ENCODE measurements at places on chromosomes 5 and 9.

- no peak overlapping the region for H3K4me3 ChIP-seq
- no peak overlapping the region for H3K27ac ChIP-seq
- no peaks in the 10 kb centered on the region for H3K4me1 ChIP-seq
- H3K36me3 ChIP-seq: no peaks in the 10 kb centered on the region
- H3K27me3 ChIP-seq: peaks cover 19% of the 10 kb centered on the region
Observed at GRCh38 chr5:96634881-96635280, 27.3 kb upstream of the CAST start.

GRCh38 chr5:77029376-77029885, 773 bp upstream of the AGGF1 start:
- peak overlapping the region; percentile 94 for H3K4me3 ChIP-seq
- ATAC-seq: no peak
- H3K27ac ChIP-seq: peak overlapping the region; percentile 90
- H3K4me1 ChIP-seq: peaks cover 12% of the 10 kb centered on the region
- peaks cover 5% of the 10 kb centered on the region for H3K36me3 ChIP-seq
- H3K27me3 ChIP-seq: no peaks in the 10 kb centered on the region

DNA sequence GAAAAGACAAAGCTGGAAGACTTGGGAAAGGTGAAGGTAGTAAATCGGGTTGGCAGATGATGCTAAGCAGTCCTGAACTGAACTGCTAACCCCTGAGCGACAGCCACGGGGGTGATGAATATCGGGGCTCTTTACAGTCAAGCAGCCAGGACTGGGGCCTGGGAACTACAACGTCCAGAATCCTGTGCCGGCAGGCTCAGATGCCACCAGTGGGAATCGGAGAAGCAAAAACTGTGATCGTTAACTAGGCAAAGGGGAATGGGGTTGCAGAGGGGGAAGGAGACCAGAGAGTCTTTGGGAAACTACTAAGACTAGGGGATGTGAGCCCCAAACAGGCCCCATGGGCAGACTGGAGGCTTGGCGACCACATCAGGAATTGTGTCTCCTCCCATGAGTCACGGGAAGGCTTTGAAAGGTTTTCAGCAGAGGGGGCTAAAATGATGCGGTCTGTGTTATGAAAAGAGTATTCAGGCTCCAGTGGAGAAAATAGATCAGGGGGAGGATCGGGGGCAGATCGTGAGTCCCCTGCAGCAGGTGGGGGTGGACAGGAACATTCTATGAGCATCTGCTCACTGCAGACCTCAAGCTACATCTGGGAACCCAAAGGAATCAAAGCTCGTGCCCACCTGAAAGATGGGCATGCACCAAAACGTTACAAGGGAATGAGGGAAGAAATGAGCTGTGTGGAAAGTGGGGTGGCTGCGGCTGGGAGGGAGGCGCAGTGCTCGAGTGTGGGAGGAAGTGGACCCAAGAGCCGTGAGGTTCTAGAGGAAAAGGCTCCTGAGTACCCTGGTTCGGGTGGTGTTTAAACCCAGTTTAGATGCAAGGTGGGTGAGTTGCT, 53.8 kb downstream of the HRH2 start:
- H3K27me3 ChIP-seq: peaks cover 64% of the 10 kb centered on the region
- H3K4me3 ChIP-seq: no peak overlapping the region
- H3K4me1 ChIP-seq: no peaks in the 10 kb centered on the region
- ATAC-seq: no peak

DNA sequence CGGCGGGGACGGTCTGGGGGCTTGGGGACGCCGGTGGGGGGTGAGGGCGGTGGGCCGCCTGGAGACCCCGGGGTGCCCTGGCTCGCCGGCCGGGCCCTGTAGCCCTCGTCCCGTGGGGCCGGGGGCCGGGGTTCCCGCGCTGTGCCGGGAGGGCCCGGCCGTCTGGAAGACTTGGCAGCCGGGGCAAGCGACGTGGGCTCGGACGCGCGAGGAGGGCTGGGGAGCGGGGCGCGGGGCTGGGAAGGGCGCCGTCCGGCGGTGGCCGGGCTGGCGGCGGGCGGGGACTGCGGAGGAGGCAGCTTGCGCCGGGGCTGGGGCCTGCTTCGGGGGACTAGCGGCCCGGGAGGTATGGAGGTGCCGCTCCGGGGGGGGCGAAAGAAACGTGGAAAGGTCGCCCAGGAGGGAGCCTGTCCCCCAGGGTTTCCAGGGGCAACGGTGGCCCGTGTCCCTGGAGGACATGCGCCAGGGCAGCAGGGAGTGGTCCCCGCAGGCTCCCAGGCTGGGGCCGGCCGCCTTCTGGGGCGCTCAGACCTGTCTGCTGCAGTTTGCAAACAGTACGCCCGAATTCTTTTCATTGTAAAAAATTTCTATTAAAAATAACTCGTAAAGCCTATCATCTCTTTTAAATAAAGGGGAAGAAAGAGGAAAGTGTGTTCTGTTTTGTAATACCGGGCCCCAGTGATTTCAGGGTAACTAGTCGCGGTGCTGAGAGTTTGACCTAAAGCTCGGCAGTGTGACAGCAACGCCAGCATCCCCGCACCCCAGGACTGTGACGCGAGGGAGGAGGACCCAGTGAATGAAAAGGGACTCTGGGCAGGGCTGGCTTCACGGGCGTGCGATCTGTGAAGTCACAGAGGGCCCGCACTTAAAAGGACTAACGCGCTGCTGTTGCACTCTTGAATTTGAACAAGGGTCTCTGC, 752 bp upstream of the ANKH start:
- peaks cover 22% of the 10 kb centered on the region for H3K4me1 ChIP-seq
- peak overlapping the region; percentile 88 for H3K4me3 ChIP-seq
- ATAC-seq: peak; percentile 57
- no peaks in the 10 kb centered on the region for H3K36me3 ChIP-seq
- H3K27me3 ChIP-seq: no peaks in the 10 kb centered on the region

DNA sequence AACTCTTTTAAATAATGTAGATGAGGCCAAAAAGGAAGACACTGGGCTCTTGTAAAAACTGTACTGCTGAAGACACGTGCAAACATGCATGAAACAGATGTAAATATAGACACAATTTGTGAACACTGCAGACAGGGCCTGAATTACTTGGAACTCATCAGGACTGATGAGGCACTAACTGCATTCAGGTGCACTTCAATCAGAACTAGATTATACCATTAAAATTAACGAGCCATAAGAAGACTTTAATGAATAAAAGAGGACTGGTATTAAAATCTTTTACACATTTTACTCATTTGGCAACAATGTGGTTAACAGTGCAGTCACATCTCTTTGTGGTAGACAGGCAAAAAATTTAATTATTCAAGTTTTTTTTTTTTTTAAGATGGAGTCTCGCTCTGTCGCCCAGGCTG, 13.4 kb upstream of the ZCCHC9 start:
- no peak overlapping the region for H3K4me3 ChIP-seq
- H3K27me3 ChIP-seq: no peaks in the 10 kb centered on the region
- peaks cover 63% of the 10 kb centered on the region for H3K36me3 ChIP-seq
- H3K4me1 ChIP-seq: peaks cover 57% of the 10 kb centered on the region
- ATAC-seq: no peak

GRCh38 chr5:73793911-73794310, 167.9 kb downstream of the ARHGEF28 start:
- H3K4me1 ChIP-seq: no peaks in the 10 kb centered on the region
- no peak overlapping the region for H3K4me3 ChIP-seq
- ATAC-seq: no peak
- H3K36me3 ChIP-seq: no peaks in the 10 kb centered on the region

- H3K4me1 ChIP-seq: no peaks in the 10 kb centered on the region
- no peak for ATAC-seq
- no peaks in the 10 kb centered on the region for H3K36me3 ChIP-seq
- no peaks in the 10 kb centered on the region for H3K27me3 ChIP-seq
- no peak overlapping the region for H3K27ac ChIP-seq
Observed at GRCh38 chr5:105167092-105167491, 1604.5 kb upstream of the NUDT12 start.

GRCh38 chr9:110604171-110604601, 24.6 kb upstream of the SVEP1 start:
- peaks cover 29% of the 10 kb centered on the region for H3K27me3 ChIP-seq
- no peak overlapping the region for H3K4me3 ChIP-seq
- H3K4me1 ChIP-seq: no peaks in the 10 kb centered on the region

- H3K4me3 ChIP-seq: no peak overlapping the region
- no peak overlapping the region for H3K27ac ChIP-seq
- ATAC-seq: no peak
- no peaks in the 10 kb centered on the region for H3K36me3 ChIP-seq
Observed at GRCh38 chr9:119961774-119962424, 592.7 kb upstream of the BRINP1 start.

DNA sequence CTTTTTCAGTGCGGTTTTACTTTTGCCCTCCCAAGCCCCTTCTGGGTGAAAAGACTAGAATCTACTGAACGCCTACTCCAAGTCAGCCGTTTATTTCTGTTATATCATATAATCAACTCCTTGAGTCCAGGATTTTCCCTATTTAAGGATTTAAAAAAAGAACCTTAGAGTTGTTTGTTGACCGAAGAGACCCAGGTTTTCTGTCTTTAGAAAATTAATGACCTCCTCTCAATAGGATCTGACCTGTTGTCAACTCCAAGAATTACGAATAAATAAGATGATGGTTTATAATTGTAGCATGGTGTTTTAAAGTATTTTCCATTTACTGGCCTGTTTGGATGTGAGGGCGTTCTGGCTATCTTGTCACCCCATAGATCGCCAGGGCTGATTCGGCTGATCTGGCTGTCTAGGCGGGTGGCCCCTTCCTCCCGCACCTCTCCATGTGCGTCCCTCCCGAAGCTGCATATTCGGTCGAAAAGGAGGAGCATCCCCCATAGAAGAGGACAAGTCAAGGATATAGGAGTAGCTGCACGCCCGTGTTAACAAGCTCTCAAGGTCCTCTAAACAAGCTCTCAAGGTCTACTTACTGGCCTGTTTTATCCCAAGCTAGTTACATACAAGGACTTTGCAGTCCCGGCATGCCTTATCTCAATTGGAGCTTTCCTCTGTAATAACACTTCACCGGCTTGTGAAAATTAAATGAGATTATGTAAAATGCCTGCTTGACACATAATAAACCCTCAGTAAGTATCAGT, 1.1 kb upstream of the UBAP2 start:
- peak overlapping the region; percentile 89 for H3K4me3 ChIP-seq
- no peaks in the 10 kb centered on the region for H3K36me3 ChIP-seq
- no peak for ATAC-seq
- H3K4me1 ChIP-seq: peaks cover 34% of the 10 kb centered on the region
- peak overlapping the region; percentile 95 for H3K27ac ChIP-seq

- no peak for ATAC-seq
- no peaks in the 10 kb centered on the region for H3K27me3 ChIP-seq
- H3K4me3 ChIP-seq: no peak overlapping the region
- H3K4me1 ChIP-seq: peaks cover 17% of the 10 kb centered on the region
- H3K27ac ChIP-seq: no peak overlapping the region
- no peaks in the 10 kb centered on the region for H3K36me3 ChIP-seq
Observed at GRCh38 chr9:71819115-71819739, 50.9 kb upstream of the CEMIP2 start.

- peaks cover 6% of the 10 kb centered on the region for H3K4me1 ChIP-seq
- H3K27ac ChIP-seq: no peak overlapping the region
- peaks cover 18% of the 10 kb centered on the region for H3K27me3 ChIP-seq
- H3K4me3 ChIP-seq: no peak overlapping the region
- no peaks in the 10 kb centered on the region for H3K36me3 ChIP-seq
Observed at GRCh38 chr5:150658699-150659265, 2.3 kb upstream of the MYOZ3 start.

DNA sequence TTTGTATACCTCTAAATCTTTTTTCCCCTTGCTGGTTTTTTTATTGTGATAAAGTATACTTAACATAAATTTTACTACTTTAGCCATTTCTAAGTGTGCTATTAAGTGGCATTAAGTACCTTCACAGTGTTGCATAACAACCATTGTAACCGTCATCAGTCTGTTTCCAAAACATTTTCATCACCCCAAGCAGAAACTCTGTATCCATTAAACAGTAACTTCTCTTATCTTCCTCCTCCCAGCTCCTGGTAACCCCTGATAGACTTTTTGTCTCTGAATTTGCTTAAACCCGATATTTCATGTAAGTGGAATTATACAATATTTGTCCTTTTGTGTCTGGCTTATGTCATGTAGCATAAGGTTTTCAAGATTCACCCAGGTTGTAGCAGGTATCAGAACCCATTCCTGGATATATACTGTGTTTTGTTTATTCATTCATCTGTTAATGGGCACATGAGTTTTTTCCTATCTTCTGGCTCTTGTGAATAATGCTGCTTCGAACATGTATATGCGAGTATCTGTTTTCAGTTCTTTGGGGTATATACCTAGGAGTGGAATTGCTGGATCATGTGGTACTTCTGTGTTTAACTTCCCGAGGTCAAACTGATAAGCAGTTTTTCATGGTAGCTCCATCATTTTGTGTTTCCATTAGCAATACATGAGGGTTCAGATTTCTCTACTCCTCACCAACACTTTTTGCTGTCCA, 66.4 kb downstream of the EHMT1 start:
- peaks cover 74% of the 10 kb centered on the region for H3K4me1 ChIP-seq
- no peaks in the 10 kb centered on the region for H3K27me3 ChIP-seq
- ATAC-seq: no peak
- no peak overlapping the region for H3K4me3 ChIP-seq
- H3K27ac ChIP-seq: no peak overlapping the region
- peaks cover 50% of the 10 kb centered on the region for H3K36me3 ChIP-seq

DNA sequence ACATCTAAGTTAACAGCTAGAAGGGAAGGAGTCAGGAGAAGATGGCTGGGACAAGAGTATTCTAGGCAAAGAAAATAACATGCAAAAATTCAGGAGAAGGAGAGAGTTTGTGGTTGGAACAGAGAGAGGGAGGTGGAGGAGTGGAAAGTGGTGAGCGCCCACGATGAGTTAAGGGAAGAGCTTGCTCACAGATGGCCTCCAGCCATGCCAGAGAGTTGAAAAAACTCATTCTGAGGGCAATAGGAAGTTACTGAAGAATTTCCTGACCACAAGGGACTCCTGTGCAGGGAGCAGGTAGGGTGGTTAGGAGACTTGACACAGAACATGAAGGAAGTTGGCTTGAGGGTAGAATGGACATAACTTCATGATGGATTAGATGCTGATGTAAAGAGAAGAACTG, 159.7 kb downstream of the DOCK2 start:
- peaks cover 72% of the 10 kb centered on the region for H3K36me3 ChIP-seq
- H3K27ac ChIP-seq: peak overlapping the region; percentile 17
- no peak for ATAC-seq

GRCh38 chr9:22097707-22098106, 88.6 kb upstream of the CDKN2B start:
- H3K36me3 ChIP-seq: no peaks in the 10 kb centered on the region
- ATAC-seq: no peak
- no peaks in the 10 kb centered on the region for H3K27me3 ChIP-seq
- H3K27ac ChIP-seq: no peak overlapping the region

DNA sequence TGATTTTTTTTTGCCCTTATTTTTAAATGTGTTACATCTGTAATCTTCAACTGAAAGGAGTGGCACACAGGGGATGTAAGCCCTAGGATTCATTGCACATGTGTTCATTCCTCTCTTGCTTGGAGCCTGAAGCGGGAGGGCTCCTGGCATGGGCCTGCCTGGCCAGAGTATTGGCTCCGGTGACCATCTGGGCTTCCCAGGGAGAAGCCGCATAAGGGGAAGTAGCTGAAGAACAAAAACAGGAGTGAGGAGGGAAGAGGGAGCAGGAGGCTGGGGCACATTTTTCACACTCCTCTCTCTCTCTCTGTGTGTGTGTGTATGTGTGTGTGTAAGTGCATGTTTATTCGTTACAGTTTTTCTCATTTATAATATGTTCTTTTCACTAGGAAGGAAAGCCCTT, 269.9 kb downstream of the PRR16 start:
- ATAC-seq: no peak
- no peaks in the 10 kb centered on the region for H3K36me3 ChIP-seq
- H3K27me3 ChIP-seq: no peaks in the 10 kb centered on the region
- H3K4me1 ChIP-seq: no peaks in the 10 kb centered on the region

GRCh38 chr9:86602715-86603114, 248.5 kb upstream of the TUT7 start:
- H3K4me3 ChIP-seq: no peak overlapping the region
- no peaks in the 10 kb centered on the region for H3K4me1 ChIP-seq
- H3K36me3 ChIP-seq: no peaks in the 10 kb centered on the region

GRCh38 chr9:120901755-120902568, 24.6 kb downstream of the TRAF1 start:
- no peaks in the 10 kb centered on the region for H3K27me3 ChIP-seq
- ATAC-seq: no peak
- no peak overlapping the region for H3K4me3 ChIP-seq
- peaks cover 75% of the 10 kb centered on the region for H3K4me1 ChIP-seq

Measured in stimulated activated memory B cell treated with anti-CD40 and anti-IgM and Interleukin-4, amounts not matched to agents 10 μg/mL and 1 μg/mL and 100 μg/mL, for 72 hours (primary cell).